ELR (cell line): ENCODE measurements at places on chromosomes 4 and X.

DNA sequence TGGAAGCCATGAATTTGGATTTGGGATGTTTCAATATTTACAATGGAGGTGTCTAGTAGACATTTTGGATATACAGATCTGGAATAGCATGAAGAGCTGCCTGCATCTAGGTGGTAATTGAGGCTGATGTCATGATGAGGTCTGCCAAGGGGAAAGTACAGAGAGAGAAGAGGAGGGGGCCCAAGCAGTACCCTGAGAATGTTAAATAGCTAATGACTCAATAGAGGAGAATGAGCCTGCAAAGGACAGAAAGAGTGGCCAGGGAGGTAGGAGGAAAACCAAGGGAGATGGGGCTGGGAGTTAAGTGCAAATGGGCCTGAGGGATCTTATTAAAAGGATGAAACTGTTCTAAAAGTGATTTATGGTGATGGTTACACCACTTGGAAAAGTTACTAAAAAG, 182.2 kb upstream of the KIT start:
- no peak for DNase-seq

- DNase-seq: no peak
These were observed 159.6 kb upstream of the PJA1 start for GRCh38 chrX:69324851-69325250.

DNA sequence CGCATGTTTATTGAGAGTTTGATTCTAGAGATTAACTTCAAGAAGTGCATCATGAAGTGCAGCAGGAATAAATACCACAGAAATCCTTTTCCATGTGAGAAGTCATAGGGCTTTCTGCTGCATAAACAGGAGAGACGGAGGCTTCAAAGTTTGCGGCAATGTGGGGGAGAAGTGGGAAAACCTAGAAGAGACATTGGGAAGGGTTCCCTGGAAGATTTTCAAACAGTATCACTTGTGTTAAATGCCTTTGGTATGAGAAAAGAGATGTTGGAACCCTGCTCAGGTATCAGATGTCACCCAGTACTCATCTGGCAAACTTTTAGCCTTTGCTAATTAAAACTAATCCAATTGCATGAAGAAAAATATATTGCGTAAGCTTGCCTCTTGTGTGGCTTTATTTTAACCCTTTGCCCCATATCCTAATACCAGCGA, 15.4 kb downstream of the NHS start:
- DNase-seq: no peak

DNA sequence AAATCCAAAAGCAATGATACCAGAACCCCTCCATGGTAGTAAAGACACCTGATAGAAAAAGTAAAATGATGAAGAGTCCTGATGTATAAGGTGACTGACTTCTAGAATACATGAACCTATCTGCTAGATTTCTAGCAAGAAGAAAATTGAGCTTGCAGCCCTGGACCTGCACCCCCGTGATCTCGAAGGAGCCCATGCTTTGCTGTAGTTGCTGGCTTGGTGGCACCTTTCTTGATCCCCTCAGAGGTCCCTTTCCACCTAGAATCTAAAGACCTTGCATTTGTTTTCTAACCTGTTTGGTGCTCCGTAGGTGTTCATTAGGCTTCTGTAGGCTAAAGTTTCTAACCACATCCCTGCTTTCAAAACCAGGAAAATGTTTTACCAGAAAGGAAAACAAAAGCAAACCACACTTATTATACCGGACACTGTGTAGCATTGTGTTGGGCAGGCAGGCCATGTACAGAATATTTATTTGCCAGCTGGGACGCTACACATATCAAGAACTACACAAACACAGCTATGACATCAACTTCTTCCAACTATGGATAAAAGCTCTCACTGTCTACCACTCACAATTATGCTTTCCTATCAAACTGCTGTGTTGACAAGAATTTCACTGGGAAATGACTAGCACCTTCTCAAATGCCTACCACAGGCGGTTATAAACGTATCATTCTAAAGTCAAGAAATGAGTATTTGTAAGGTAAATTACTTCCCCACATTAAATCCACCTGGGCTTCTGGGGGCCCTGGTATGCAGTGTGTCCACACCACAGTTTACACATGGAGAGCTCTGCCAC, 316.2 kb downstream of the UNC5C start:
- no peak for DNase-seq

GRCh38 chr4:67207941-67208441, 337.3 kb downstream of the CENPC start:
- peak; percentile 0 for DNase-seq

GRCh38 chr4:85928775-85929591, 430.9 kb downstream of the MAPK10 start:
- DNase-seq: peak; percentile 54

DNA sequence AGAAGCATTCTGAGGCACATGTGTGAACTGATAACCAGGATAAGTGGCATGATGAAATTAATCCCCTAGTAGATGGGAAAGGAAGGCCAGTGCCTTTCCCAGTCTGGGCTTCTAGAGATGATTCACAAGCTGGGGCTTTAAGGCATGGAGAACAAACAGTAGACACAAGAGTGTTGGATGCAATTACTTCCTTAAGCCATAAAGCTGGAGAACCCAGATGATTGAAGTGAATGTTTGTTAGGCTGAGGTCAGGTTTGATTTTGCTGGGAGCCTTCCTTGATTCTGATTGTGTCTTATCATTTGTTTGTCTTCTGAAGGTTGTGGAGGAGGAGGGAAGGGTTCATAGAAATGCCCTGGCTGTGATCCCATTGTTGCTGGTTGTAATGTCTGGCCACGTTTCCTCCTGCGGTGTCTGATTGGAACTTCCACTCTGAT, 125.2 kb downstream of the NHS start:
- peak; percentile 5 for DNase-seq

- peak; percentile 54 for DNase-seq
These were observed 1.1 kb downstream of the MAML3 start for GRCh38 chr4:140152751-140153418.

- no peak for DNase-seq
These were observed 62.2 kb downstream of the NSUN7 start for GRCh38 chr4:40811956-40812355.

GRCh38 chrX:40329616-40330015, 231.9 kb upstream of the BCOR start:
- no peak for DNase-seq

DNA sequence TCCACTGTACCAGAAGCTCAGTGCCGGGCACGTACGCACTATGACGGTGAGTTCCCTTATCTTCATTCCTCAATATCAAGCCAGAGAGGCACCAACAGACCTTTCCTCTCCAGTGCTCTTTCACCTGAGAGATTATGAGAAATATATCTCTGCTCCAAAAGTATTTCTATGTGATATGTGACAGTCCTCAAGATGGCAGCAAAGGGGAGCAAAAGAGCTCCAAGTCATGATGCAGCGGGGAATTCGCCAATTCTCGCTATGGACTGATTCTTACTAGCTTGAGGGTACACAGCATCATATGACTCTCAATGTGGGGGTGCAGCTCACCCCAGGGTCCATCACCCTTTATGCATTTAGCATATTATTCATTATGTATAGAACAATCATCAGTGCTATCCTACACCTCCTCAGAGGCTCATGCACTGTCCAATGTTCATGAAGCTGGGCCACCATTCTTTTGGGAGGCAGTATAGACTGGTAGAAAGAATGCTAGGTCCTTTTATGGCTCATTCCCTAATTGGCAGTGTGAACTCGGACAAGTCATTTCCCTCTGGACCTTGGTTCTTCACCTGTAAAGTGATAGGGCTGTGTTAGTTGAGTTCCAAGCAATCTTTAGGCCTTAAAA, 12.8 kb upstream of the IQSEC2 start:
- peak; percentile 41 for DNase-seq

DNA sequence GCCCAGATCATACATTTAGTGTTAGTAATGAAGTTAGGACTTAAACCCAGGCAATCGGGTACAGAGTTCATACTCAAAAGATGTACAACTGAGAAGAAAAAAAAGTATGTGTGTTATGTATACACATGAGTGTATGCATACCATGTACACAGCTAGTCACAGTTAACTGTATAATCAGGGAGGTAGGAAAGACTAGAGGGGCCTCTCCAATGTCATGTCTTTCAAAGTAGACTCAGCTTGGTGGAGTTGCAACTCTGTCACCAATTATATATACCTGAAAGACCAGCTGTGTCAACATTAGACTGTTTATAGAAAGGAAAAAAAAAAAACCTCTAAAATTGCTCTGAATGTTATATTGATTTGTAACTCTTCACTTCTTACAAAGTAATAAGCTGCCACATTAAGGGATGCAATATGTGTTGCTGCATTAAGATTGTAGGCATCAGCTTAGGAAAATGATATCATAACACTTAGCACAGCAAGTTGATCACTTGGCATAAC, 167.5 kb downstream of the DCTD start:
- DNase-seq: no peak

- DNase-seq: no peak
These were observed 93.6 kb downstream of the TASL start for GRCh38 chrX:30483996-30484395.

DNA sequence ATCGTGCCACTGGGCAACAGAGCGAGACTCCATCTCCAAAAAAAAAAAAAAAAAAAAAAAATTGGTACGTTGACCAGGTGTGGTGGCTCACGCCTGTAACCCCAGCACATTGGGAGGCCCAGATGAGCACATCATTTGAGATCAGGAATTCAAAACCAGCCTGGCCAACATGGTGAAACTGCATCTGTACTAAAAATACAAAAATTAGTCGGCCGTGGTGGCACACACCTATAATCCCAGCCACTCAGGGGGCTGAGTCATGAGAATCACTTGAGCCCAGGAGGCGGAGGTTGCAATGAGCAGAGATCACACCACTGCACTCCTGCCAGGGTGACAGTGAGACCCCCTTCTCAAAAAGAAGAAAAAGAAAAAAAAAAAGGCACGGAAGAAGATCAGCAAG, 24.5 kb downstream of the RBMX start:
- DNase-seq: no peak

GRCh38 chrX:17405225-17405969, 30.4 kb downstream of the NHS start:
- DNase-seq: peak; percentile 90

DNA sequence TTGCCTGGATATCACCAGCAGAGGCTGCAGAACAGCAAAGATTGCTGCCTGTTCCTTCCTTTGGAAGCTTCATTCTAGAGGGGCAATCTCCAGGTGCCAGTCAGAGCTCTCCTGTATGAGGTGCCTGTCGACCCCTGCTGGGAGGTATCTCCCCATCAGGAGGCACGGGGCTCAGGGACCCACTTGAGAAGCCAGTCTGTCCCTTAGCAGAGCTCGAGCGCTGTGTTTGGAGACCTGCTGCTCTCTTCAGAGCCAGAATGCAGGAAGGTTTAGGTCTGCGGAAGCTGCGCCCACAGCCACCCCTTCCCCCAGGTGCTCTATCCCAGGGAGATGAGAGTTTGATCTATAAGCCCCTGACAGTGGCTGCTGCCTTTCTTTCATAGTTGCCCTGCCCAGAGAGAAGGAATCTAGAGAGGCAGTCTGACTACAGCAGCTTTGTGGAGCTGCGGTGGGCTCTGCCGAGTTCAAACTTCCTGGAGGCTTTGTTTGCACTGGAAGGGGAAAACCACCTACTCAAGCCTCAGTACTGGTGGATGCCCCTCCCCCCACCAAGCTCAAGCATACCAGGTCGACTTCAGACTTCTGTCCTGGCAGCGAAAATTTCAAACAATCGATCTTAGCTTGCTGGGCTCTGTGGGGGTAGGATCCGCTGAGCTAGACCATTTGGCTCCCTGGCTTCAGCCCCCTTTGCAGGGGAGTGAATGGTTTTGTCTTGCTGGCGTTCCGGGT, 57.9 kb downstream of the DKK2 start:
- DNase-seq: no peak

DNA sequence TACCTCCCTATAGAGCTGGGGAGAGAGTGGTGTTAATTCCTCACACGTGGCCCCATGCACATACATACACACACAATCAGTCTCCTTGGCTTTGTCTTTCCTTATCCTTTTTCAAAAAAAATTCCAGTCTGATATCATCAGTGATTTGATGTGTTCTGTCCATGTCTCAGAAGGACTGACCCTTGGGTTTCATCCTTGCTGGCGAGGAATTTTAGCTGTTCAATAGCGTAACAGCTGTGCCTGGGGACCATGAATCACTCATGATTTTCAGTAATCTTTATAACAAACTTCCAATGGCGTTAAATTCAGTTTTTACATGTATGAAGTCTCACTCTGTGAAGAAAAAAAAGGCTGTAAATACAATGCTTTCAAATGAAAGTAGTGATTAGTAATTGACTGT, 204.6 kb downstream of the RBMX2 start:
- DNase-seq: no peak

DNA sequence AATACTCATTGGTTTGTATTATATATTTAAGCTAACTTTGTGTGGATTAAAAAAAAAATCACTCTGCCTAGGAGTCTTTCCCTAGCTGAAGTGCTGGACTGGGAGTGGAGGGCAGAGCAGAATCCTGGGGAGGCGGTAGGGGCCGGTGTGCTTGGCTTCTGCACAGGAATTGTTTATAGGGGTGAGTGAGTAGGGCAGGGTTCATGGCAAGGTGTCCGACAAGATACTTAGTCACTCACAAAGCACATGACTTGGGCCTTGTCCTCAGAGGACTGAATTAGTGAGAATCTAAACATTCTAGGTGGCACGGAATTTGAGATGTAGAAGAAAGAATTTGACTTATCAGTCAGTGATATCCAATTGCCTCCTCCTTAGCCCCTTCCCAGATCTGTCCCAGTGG, 32.2 kb downstream of the FNIP2 start:
- no peak for DNase-seq

GRCh38 chr4:98481167-98481566, 177.2 kb downstream of the TSPAN5 start:
- DNase-seq: no peak

GRCh38 chr4:185183622-185184281, 20.0 kb downstream of the CFAP97 start:
- peak; percentile 92 for DNase-seq

GRCh38 chr4:86847571-86847970, 1.6 kb downstream of the SLC10A6 start:
- DNase-seq: no peak

DNA sequence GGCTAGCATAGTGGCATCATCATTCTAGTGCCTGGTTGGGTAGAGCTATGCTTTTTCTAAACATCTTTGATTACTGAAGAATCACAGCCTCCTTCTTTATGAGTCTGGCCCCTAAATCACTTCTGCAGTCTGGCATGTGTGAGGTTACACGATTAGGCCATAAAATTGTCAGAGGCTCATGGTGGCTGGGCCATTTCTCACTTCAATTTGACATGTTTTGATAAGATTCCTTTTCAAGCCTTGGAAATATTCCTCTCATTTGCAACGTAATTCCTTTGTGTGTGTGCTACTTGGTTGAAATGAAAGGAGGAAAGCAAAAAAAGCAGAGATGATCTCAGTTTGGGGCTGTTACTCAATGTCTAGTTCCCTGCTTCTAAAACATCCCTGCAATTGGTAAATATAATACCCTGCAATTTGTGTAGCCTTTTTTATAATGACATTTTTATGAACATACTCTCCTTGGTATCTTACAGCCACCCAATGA, 6.2 kb downstream of the CCKAR start:
- DNase-seq: no peak
